ENCODE measurements at places on chromosomes 6 and 20. TPM values are rescaled to one million over a fixed set of nuclear protein-coding genes. Genes with fewer than 3 reads are reported as not detected.

- DNase-seq = no peak
Observed at GRCh38 chr20:63090682-63091571, 84.2 kb upstream of the BHLHE23 start.

DNA sequence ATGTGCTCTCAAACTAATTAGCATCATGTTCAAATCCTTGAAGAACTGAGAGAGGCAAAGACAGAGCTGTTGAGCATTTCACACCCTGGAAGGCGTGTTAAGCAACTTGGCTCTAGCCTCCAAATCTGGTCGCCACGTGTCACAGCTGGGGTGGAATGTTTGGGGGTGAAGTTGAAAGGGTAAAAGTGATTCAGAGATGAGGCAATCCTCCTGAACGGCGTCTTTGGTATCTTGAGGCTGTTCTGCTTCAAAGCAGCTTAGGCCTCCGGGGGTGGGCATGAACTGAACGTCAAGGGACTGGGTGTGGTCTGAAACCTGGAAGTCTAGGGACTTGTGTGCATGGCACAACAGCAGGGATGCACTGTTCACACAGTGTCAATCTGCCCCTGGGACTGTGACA is 62.3 kb downstream of the TRAM2 start:
- no peak for DNase-seq

Gene C6orf163
- 5.7 TPM for total RNA-seq

Gene GRM1
- not detected for total RNA-seq

All from CD4-positive, alpha-beta memory T cell (primary cell).